ENCODE measurements at places on chromosomes 2 and 18.

GRCh38 chr2:68769586-68770270, 35.1 kb downstream of the ARHGAP25 start:
- DNase-seq = no peak

DNA sequence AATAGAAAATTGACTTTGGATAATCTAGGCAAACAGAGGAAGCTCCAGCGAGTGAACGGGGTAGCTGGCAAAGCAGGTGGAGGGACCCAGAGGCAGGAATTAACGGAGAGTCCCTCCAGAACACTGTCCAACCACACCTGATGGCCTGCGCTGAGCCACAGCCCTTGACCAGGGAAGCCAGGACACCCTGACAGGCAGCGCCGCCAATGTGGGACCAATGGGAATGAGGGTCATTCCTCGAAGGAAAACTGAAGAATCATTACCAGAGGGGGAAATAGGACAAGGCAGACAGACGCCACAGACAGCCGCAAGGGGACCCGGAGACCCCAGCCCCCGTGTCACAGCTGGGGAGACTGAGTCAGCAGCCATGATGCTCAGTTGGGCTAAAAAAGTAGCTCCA, 40.8 kb downstream of the HDAC4 start:
- no peak for DNase-seq

- no peak for DNase-seq
Observed at GRCh38 chr18:45328811-45329210, 286.5 kb upstream of the SLC14A2 start.

DNA sequence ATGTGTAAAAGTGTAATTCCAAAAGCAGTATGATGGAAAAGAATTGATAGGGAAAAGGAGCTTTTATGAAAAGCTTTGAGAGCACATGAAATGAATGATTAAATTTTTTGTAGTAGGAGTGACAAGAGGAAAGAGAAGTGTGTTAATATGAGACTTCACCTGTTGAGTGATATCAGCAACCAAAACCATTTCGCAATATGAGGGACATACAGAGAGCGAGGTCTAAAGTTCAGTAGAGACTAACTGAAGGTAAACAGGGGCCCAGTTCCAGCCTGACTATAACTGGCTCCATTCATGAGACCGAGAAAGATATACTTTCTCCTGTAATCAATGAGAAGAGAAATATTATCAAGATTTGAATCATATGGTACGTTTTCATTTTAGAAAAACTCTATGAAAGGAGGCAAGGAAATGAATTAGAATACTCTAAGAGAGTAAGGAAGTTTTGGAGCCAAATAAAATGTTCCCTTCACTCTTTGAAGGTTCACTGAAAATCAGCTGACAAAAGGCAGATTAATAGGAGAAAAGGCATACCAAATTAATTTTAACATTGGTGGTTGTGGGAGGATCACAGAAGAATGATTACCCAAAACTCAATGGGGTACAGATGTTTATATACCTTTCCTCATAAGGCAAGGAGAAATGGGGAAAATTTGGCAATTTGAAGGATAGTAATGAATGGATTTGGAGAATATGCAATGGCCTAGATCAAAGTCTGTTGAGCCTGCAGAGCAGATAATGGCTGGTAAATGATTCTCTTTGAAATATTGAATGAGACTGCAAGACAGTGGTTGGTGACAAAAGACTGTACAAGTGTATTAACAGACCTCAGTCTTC, 932.2 kb downstream of the TDRD15 start:
- DNase-seq = no peak

DNA sequence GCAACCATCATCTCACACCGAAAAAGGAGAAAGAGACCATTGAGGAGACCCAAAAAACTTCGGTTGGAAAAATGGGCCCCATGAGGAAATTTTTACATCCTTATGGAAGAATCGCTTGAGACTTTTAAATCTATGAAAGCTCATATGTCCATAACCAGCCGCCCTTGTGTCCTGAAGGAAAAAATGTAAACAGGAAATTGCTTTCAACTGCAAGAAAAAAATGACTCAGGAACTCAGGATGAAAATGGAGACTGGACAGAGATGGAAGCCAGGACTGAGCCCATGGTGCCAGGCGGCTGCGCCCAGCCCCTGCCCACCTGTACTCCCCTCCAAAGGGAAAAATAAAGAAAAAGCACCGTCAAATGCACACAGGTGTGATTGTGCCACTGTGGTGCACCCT, 81.5 kb upstream of the SLC66A3 start:
- no peak for DNase-seq

- peak; percentile 24 for DNase-seq
Observed at GRCh38 chr2:241295326-241296095, 20.0 kb downstream of the HDLBP start.

GRCh38 chr2:37688771-37689468, 17.5 kb upstream of the CDC42EP3 start:
- no peak for DNase-seq

GRCh38 chr2:101768556-101769220, 71.2 kb downstream of the MAP4K4 start:
- no peak for DNase-seq

DNA sequence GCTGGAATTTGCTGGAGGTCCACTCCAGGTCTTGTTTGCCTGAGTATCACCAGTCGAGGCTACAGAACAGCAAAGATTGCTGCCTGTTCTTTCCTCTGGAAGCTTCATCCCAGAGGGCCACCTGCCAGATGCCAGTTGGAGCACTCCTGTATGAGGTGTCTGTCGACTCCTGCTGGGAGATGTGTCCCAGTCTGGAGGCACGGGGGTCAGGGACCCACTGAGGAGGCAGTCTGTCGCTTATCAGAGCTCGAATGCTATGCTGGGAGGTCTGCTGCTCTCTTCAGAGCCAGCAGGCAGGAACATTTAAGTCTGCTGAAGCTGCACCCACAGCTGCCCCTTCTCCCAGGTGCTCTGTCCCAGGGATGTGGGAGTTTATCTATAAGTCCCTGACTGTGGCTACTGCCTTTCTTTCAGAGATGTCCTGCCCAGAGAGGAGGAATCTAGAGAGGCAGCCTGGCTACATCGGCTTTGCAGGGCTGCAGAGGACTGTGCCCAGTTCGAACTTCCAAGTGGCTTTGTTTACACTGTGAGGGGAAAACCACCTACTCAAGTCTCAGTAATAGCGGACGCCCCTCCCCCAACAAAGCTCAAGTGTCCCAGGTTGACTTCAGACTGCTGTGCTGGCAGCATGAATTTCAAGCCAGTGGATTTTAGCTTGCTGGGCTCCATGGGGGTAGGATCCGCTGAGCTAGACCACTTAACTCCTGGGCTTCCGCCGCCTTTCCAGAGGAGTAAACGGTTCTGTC, 301.1 kb downstream of the ERBB4 start:
- DNase-seq = no peak

DNA sequence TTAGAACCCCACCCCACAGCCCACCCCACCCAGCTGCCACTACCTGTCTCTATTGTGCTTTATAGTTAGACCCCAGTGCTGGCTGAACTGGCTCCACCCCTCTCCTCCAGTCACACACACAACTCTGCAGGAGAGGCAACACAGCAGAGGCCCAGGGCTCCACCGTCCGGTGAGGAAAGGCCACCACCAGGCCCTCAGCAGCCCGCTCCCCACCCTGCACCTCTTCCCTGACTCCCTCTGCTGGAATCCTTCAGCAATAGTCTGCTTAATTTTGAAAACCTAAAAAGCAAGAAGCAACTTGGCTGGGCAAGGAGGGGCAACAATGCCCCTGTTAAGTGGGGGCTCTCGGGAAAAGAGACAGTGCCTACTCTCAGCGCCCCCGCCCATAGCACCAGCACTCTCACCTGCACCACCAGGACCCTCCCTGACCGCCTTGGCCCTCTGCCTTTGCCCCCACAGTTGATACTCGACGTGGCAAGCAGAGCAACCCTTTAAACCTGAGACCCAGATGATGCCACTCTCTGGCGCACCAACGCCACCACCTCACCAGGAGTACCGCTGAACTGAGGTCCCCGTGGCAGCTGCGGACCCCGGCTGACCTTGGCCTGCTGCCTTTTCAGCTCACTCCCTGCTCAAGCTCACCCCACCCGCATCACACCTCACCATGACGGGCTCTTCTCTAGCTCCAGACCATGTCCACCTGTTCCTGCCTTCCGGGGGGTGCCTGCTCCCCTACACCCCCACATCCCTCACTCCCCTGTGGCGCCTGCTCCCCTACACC, 45.7 kb downstream of the NDUFA10 start:
- peak; percentile 70 for DNase-seq

GRCh38 chr2:3251946-3252345, 125.7 kb downstream of the EIPR1 start:
- no peak for DNase-seq

DNA sequence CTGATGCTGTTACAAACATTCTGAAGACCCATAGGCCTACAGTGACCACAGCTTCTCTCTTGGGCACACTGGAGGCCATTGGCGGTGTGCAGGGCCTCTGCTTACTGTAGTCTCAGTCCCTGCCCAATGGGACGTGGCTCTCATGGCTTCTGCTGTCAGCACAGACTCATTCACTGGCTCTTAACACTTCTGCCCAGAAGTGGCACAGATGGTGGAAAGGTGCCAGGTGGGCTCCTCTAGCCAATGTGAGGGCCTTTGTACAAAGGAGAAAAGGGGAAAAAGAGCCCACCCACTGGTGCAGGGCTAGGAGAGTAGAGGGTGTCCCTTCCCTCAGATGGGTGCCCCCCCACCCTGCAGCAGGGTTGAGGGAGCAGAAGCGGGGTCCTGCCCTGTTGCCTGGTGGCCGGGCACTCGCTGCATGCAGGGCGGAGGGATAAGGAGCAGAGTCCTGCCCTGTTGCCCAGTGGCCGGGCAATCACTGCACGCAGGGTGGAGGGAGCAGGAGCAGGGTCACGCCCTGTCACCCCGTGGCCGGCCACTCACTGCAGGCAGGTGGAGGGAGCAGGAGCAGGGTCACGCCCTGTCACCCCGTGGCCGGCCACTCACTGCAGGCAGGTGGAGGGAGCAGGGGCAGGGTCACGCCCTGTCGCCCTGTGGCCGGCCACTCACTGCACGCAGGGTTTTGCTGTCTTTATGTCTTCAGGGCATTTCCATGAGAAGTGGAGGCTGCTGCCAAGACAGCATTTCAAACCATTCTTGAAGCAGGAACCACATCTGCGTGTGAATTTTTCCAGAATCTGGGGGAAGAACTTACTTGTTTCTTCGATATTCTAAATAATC, 20.0 kb downstream of the LRRFIP1 start:
- no peak for DNase-seq

- DNase-seq = peak; percentile 11
Observed at GRCh38 chr2:228747483-228747882, 523.6 kb downstream of the PID1 start.

DNA sequence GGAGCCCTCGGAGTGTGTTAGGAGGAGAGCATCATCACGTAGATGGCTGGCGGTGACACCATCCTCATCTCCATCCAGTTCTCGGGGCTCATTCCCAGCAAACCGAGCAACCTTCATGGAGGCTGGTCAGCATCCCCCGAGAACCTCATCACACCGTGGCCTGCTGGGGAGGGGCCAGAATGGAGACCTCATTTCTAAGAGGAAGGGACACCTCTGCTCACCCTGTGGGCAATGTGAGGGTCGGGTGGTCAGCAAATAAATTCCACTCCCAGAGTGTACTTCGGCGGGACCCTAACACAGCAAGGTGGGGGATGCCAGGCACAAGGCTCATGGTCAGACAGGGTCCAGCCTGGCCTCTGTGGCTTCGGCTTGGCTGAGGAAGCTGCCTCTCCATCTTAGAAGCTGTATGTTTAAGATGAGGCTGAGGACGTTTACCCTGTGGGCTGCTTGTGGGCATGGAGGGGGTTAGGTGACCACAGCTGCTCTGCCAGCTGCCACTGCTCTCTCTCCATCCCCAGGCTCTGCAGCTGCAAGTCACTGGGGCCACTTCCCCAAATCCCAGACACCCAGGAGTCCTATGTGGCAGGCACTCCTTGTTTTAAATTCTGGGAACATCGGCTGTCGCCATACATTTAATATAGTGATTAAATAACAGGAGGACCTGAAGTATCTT, 56.5 kb upstream of the PXDN start:
- DNase-seq = no peak

DNA sequence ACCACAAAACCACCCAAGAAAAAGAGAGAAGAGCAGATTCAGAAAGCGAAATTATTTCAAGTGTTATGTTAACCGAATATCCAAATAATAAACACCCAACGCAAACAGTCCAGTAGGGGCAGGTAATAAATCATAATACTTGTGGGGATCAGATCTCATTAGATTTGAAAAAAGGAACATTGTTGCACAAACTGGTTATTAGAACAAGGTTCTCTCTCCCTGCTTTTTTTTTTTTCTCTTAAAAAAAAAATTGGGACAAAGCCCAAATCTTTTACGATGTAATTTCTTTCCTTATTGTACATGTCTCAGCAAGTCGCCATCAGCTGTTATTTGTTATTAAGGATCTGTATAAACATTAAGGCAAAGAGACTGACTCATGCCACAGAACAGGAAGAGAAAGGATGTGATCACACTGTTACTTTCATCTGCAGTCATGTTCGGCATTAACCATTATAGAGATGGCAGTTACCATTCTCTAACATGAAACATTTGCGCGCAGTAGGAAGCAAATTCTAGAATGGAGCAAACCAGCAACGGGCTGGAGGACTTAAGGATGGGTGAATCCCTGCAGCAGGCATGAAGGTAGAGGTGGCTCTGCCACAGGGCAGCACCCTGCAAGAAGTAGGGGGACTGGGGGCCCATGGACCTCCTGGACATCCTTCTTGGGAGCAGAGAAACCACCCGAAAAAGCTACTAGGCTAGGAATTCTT, 42.0 kb downstream of the EPHA4 start:
- no peak for DNase-seq

DNA sequence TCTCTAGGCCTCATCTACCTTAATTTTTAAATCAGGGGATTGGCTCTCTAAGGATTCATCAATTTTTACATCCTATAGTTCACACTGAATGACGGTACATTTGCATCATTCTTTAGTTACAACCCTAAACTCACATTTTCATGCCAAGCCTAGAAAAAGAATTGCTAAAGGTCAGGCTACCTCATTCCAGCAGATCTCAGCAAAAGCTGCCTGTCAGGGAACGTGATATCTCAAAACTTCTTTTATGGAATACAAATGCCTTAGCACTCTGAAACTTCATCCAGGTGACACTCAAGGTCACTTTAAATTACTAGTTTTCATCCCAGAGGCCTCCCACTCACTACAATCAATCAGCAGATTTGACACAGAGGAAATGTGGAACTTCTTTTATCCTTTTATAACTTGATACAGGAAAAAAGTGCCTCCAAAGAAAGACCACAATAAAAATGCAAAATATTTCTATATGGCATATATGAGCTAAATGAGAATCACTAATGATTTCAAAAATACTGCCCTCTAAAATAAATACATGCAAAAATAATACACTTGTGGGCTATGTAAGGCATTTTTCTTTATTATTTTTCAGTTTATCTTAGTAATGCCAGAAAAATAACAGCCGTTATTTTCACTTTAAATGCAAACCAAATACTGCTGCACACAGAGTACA, 91.5 kb downstream of the ARHGEF33 start:
- DNase-seq = no peak

DNA sequence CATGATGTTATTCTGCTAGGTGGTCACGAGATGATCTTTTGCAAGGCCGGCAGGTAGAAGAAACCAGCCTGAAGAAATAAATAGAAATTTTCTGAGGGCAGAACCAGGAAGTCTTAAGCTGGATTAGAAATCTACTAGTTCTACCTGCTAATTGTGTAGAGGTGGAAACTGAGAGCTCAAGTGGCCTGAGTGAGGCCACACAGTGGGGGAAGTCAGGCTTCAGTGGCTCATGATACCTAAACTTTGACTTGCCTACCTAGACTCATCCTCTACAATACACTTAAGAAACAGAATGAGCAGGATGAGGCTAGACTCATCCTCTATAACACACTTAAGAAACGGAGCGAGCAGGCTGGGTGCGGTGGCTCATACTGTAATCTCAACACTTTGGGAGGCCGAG, 134.9 kb upstream of the NDUFV2 start:
- DNase-seq = no peak

- DNase-seq = no peak
Observed at GRCh38 chr2:129502781-129503180, 476.7 kb upstream of the RAB6C start.

GRCh38 chr2:96423828-96424227, 81.3 kb downstream of the NEURL3 start:
- DNase-seq = no peak
